Mesenteric fat pad (tissue), 1 donor: ENCODE measurements at places on chromosomes 16 and 17.

- no peak for DNase-seq
Measured at GRCh38 chr16:78677181-78677731, 577.8 kb downstream of the WWOX start.

DNA sequence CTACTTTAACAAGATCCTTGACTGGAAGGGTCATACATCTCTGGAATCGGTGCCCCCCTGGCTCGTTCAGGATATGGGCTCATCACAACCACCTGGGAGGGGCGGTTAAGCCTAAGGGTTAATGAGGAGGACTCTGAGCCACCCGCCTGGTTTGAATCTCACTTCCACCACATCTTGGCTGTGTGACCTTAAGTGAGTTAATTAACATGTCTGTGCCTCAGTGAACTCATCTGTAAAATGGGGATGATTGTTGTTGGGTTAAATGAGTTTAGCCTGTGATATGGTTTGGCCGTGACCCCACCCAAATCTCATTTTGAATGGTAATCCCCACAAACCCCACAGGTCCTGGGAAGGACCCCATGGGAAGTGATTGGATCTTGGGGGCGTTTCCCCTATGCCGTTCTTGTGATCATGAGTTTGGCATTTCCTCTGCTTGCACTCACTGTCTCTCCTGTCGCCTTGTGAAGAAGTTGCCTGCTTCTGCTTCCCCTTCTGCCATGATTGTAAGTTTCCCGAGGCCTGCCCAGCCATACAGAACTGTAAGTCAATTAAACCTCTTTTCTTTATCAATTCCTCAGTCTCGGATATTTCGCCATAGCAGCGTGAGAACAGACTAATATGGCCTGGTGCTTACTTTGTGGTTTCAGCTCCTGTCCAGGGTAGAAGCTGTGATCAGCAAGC is 214.0 kb upstream of the CIBAR2 start:
- DNase-seq = no peak

GRCh38 chr16:7392206-7392605 is 59.6 kb downstream of the RBFOX1 start:
- no peak for DNase-seq

GRCh38 chr17:81295676-81296381 is 722 bp upstream of the SLC38A10 start:
- no peak for DNase-seq
